Keratinocyte (primary cell): ENCODE measurements at places on chromosomes 16 and 17.

GRCh38 chr17:79114458-79115301, 40.1 kb downstream of the ENGASE start:
- no peak for DNase-seq

DNA sequence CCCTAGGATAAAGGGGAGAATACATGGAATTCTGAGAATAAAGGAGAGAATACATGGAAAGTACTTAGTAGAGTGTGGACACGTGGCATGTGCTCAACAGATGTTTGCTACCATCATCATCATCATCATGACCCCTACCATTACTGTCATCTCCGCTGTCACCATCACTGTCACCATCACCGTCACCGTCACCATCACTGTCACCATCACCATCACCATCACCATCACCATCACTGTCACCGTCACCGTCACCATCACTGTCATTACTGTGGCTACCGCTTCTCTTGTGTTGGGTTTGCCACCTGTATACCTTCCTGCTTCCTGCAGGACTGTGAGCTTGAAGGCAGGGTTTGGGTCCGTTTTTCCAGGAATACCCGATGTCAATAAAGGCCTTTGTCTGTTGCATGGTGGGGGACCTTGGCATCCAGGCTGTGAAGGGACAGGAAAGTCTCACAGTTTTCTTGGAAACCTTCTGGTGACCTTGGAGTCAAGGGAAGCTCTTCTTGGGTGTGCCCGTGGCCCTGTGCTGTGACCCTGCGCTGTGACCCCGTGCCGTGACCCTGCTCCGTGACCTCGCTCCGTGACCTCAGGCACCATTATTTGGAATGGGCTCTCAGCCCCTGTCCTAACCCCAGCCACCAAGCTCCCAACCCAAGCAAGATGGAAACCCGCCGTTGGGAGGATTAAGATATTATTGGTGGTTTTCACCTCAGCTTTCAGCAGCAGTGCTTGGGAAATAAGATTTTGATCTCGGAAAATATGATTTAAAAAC, 14.4 kb downstream of the CMIP start:
- no peak for DNase-seq

DNA sequence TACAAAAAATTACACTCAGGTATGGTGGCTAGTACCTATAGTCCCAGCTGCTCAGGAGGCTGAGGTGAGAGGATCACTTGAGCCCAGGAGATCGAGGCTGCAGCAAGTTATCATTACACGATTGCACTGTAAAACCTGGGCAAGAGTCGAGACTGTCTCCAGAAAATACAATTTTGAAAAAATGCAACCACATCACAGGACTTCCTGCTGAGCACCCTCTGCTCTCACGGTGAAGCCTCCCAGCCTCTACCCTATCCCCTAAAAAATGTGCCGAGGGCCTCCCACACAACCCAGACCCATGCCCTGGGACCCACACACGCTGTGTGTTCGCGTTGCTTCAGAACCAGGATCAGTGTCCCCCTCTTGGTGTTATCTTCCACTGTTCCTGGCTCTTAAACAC, 236.1 kb downstream of the CPPED1 start:
- no peak for DNase-seq

DNA sequence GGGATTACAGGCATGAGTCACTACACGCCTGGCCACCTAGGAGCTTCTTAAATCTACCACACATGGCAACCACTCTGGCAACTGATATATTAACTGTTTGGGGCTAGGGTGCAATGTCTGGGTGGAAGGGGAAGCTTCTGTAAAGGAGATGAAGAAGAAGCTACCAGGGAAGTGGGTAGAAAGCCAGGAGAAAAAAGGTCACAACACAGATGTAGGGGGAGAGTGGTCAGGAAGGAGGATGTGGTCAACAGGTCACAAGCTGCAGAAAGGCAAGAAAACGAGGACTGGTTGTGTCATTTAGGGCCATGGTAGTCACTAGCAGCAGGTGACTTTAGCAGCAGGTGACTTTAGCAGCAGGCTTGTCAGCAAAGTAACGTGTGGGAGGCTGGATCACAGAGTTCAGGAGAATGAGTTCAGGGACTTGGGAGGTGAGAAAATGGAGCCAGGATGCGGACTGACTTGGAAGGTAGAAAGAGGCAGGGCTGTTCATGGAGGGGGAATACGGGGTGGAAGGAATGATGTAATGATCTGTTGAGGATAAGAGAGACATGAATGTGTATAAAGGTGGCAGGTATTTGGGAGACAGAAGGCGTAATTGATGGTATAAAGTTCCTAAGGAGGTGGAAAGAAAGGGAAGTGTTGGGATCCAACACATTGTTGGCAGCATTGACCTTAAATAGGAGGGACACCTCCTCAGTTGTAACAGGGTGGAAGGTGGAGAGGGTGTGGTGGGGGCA, 16.3 kb upstream of the WFIKKN2 start:
- DNase-seq = no peak

DNA sequence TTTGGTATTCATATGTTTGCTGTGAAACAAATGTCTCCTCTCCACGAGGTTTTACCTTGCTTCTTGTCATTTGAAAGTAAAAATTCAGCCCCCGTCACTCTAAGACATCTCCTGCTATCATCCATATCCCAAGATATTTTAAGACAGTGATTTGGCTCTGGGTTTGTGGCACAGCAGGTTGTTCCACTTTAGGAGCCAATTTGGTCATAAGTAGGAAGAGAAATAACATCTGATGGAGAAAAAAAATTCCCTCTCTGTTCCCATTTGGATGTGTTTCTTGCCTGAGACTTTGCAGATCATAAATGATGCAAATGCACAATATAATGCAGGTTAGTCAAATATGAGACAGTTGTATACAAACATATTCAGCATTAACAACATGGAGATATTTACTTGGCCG, 309.5 kb downstream of the CDH8 start:
- no peak for DNase-seq

DNA sequence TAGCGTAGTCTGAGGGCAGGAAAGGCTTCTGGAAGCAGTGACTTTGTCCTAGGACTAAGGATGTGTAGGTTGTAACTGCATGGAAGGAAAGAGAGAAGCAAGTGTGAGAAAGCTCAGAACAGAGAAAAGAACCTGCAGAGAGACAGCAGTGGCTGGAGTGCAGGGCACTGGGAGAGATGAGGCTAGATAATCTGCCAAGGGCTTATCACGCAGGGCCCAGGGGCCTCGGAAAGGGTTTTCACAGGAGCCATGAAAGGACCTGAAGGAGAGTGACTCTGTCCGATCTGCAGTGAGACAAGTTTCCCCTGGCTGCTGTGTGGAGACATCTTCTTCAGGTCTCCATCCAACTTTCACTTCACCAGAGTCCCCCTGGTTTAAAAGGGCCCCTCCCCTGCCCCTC, 7.1 kb upstream of the SRCAP start:
- DNase-seq = no peak

DNA sequence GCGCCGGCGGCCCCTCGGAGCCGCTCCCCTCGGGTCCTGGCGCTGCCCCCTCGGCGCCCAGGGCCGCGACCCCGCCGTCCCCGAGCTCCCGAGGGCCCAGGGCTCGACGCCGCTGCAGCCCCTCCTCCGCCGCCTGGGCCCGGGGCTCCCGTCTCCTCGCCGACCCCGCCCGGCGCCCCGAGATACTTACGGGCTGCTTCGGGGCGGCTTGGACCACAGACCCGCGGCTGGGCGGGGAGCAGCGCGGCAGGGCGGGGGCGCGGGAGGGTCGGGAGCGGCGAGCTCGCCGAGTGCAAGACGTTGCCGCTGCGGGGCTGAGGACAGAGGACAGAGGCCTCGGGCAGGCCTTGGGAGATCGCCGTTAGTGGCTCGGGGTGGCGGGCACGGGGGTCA, 290 bp downstream of the TOB1 start:
- DNase-seq = no peak

GRCh38 chr17:4219241-4219640, 44.5 kb downstream of the ANKFY1 start:
- no peak for DNase-seq
